DMS 273 treated with DMSO at 0.1 percent for 48 hours (cell line): ENCODE measurements at places on chromosomes 6 and 20.

GRCh38 chr6:29791786-29792122 lies 35.9 kb upstream of the HLA-G start:
- no peak for DNase-seq

GRCh38 chr6:166027761-166028160 lies 139.9 kb downstream of the TBXT start:
- DNase-seq: no peak

DNA sequence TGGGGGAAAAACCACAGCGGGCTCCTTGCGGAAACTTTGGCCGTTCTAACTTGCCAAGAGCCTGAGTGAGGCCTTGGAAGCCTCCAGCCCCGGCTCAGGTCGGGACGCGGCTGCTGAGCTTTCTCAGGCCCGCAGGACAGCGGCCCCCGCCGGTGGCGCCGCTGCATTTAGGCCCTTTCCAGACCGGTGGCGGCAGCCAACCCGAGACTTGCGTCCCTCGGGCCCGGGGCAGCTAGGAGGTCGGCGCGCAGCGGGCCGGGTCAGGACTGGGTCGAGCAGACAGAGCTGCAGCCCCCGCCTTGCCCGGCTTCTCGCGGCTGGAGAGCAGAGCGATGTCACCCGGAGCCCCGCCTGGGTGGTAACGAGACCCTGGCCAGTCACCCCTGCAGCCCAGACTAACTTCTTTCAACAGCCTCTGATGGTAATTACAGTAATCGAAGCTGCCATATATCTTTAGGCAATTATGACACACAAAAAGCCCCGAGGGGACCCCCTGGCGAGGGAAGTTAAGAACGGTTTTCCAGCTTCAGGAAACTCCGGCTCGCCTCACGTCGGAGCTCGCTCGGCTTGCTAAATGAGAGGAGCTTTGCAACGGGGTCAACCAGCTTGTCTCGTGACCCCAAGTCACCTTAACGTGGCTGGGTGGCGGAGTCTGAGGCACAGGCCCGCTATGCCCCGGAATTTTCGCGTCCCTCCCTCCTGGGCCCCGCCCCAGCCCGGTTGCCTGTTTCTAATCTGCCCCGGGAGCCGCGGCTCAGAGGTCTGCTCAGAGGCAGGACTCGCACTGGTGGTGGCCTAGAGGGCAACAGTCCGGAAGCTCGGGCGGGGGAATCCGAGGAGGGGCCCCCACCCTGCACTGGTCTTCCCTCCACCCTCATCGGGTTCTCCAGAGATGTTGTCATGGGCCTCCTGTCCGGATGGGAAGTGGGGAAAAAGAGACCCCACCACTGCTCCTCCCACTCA lies 3.0 kb downstream of the NR2E1 start:
- DNase-seq: no peak

DNA sequence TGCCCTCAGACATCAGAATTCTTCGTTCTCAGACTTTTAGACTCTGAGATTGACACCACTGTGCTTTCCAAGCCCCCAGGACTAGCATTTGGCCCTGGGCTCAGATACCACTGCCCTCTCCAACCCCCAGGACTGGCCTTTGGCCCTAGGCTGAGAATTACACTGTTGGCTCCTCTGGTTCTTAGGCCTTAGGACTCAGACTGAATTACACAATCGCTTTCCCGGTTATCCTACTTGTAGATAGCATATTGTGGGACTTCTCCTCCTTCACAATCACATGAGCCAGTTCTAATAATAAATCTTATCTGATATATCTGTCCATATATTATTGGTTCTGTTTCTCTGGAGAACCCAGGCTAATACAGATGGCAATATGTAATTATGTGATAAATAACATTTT lies 1725.5 kb downstream of the GRIK2 start:
- DNase-seq: no peak

- no peak for DNase-seq
These were observed 51.7 kb downstream of the NCOA6 start for GRCh38 chr20:34773726-34774125.
